ENCODE measurements at places on chromosomes 3 and 15.
A peak's percentile ranks its signal among the peaks of the same experiment; 100 is the strongest.

DNA sequence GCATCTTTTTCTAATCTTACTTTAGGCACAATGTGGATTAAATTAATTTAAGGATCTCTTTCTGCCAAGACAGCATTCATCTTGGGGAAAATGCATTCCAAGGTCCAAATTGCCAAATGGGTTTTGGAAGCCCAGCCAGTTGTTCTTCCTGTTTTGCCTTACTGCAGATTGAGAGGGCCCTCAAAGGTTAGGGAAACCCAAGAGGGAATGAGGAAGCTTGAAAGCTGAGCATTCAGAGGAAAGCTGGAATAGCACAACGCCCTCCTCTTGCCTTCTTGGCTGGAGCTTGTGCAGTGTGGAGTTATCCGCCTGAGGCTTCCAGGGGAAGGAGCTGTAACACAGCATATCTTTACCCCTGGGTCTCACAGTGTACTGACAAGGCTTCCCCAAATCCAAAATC is 18.2 kb upstream of the SACM1L start:
- no peaks in the 10 kb centered on the region for H3K27me3 ChIP-seq
- no peak overlapping the region for H3K4me3 ChIP-seq
- H3K27ac ChIP-seq: no peak overlapping the region

- peaks cover 1% of the 10 kb centered on the region for H3K36me3 ChIP-seq
- no peaks in the 10 kb centered on the region for H3K4me1 ChIP-seq
- H3K4me3 ChIP-seq: no peak overlapping the region
- H3K27ac ChIP-seq: no peak overlapping the region
These were observed 71.9 kb downstream of the ALDH1A2 start for GRCh38 chr15:57993409-57994145.

GRCh38 chr15:87877114-87877810 is 379.3 kb downstream of the NTRK3 start:
- H3K27me3 ChIP-seq: no peaks in the 10 kb centered on the region
- H3K4me3 ChIP-seq: no peak overlapping the region
- no peaks in the 10 kb centered on the region for H3K36me3 ChIP-seq
- DNase-seq: no peak

DNA sequence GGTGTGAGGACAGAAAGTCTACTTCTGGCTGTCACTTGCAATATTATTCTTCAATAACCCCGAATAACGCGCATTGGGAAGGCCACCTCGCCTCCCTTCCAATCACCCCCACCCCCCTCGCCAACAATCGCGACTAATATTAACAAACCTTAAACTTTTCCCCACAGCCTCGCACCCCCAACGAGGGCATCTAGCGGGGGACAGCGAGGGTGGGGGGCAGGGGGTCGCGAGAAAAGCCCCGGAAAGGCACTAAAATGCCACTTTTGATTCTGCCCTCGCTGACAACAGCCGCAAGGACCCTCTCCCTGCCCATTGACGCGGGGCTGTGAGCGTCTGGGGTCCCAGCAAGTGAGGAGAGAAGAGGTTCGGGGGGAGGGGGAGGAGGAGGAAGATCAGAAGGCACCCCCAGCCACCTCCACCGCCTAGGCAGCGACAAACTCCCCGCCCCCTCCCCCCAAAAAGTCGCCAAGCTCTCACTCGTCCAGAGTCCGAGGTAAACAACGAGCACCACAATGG is 868 bp downstream of the SATB1 start:
- no peaks in the 10 kb centered on the region for H3K27me3 ChIP-seq
- peak overlapping the region; percentile 91 for H3K27ac ChIP-seq
- H3K4me1 ChIP-seq: peaks cover 55% of the 10 kb centered on the region
- DNase-seq: peak; percentile 55
- H3K4me3 ChIP-seq: peak overlapping the region; percentile 87

- H3K27me3 ChIP-seq: no peaks in the 10 kb centered on the region
- DNase-seq: no peak
- H3K36me3 ChIP-seq: no peaks in the 10 kb centered on the region
- H3K27ac ChIP-seq: no peak overlapping the region
These were observed 123.3 kb upstream of the GRM7 start for GRCh38 chr3:6737630-6738029.

Measured in activated naive CD8-positive, alpha-beta T cell treated with anti-CD3 and anti-CD28 coated beads, Interleukin-2, amount 10 ng/mL, durations not matched to agents 7 days and 5 days (primary cell).